ENCODE measurements at places on chromosomes 11 and 22.

- DNase-seq, result peak; percentile 75
Observed at GRCh38 chr11:123616505-123617198, 37.8 kb downstream of the SCN3B start.

GRCh38 chr11:116984589-116984988, 113.6 kb downstream of the SIK3 start:
- peak; percentile 97 for DNase-seq

- DNase-seq, result no peak
Observed at GRCh38 chr11:86812981-86813380, 12.6 kb downstream of the PRSS23 start.

DNA sequence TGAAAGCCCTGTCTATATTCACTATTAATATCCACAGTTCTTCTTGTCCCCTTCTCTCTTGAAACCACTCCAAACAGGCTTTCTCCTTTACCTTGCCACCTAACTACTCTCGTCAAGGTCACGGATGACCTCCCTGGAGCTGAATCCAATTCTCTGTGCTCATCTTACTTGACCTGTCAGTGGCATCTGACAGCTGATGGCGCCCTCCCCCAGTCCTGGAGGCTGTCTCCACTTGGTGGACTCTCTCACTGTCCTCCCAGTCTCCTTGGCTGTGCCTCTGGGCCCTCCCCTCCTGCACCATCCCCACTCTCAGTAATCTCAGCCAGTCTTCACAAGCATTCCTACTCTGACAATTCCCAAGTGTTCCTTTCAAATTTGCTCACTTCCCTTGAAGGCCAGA, 8.7 kb downstream of the TNKS1BP1 start:
- DNase-seq, result peak; percentile 37

DNA sequence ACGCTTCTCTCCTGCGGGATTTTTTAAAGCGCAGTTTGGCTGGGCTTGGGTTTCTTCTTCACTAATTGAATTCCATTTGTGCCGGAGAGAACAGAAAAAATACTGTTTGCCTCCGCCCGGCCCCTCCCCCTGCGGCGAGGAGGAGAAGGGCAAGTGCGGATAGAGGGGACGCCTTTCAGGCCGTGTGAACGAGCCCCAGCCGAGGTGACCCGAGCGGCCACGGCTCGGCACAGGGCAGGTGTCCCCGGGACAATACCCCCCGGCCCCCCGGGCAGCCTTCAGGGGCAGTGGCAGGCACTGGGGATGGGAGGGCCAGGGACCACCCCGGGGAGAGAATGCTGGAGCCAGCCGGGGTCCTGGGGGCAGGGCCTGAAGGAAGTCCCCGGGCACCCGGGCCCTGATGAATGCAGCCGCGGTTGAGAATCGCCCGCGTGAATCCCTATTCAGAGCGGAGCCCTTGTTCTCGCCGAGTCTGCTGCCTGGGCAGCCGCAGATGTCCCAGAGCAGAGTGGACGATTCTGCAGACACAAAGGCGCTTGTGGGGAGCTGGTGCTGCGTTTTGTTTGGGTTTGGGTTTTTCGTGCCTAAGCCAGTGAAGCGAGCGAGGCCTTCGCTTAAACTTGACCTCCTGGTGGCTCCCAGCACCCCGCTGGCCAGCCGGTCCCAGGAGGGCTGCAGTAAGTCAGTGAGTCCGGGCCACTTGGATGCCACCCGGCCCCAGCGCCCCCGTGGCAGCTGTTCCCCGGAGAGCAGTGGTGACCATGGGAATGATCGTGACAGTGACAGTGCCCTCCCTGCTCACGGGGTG, 96.0 kb downstream of the WNT7B start:
- no peak for DNase-seq

DNA sequence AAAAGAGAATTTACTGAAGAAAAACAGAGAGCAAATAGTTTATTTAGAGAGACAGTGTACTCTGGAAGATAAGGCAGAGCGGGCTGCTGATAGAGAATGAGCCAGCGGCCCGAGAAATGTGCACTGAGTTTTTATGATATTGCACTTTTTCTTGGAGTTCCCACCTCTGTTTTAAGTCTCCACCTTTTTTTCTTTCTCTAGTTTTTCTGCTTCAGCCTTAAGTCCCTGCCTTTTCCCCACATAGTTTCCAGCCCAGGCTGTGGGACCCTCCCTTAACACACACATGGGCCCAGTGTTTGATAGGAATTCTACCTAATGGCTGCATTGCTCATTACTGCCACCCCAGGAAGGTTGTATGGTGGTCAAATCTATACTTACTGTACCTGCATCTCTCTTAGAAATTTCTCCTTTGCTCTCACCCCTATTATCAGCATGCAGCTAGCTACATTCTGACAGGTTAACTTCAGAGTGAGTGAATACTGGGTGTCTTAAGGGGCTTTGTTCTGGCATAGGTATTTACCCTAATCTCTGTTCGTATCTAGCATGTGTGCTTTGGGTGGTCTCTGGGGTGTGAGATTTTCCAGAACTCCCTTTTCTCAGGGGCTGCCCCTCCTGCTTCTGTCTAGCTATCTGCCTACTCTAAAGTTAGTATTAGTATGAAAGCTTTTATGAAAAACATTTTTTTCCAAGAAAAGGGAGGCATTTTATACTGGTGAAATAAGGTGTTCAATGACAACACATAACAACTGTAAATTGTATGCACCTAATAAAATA, 127.3 kb upstream of the TOP3B start:
- no peak for DNase-seq
